ENCODE measurements at places on chromosomes 13 and 19. TPM values are rescaled to one million over a fixed set of nuclear protein-coding genes. Genes with fewer than 3 reads are reported as not detected.

PRR12 gene
- 49.7 TPM for total RNA-seq

GIPC3 gene
- 1.4 TPM for total RNA-seq

MYO16 gene
- 1.1 TPM for total RNA-seq

NLRP4 gene
- total RNA-seq = not detected

ADGRL1 gene
- 16.4 TPM for total RNA-seq

IGFL1 gene
- total RNA-seq = not detected

ZNF66 gene
- total RNA-seq = 15.4 TPM

CYP2A7 gene
- not detected for total RNA-seq

STOML3 gene
- not detected for total RNA-seq

IGFL2 gene
- not detected for total RNA-seq

SYNGR4 gene
- 0.30 TPM for total RNA-seq

LILRA6 gene
- 0.60 TPM for total RNA-seq

PLEKHG2 gene
- 65.9 TPM for total RNA-seq

KCNC3 gene
- 1.4 TPM for total RNA-seq

SERP2 gene
- not detected for total RNA-seq

SHISA7 gene
- not detected for total RNA-seq

APOC1 gene
- total RNA-seq = 12.7 TPM

DZIP1 gene
- total RNA-seq = 0.17 TPM

VSIG10L gene
- total RNA-seq = 0.94 TPM

AMER2 gene
- not detected for total RNA-seq

SYDE1 gene
- total RNA-seq = 0.33 TPM

DCT gene
- 0.26 TPM for total RNA-seq

ZNF235 gene
- 9.4 TPM for total RNA-seq

ZNF492 gene
- total RNA-seq = 2.3 TPM

PLA2G4C gene
- total RNA-seq = 0.72 TPM

CYP4F12 gene
- total RNA-seq = 3.1 TPM

OVOL3 gene
- not detected for total RNA-seq

SOX1 gene
- total RNA-seq = not detected

LTBP4 gene
- total RNA-seq = 83.3 TPM

URAD gene
- not detected for total RNA-seq

LRRC4B gene
- not detected for total RNA-seq

PRSS57 gene
- total RNA-seq = not detected

DOCK9 gene
- 102 TPM for total RNA-seq

WIZ gene
- total RNA-seq = 29.3 TPM

SCN1B gene
- total RNA-seq = 0.85 TPM

SRRM5 gene
- total RNA-seq = 0.68 TPM
